Inflammatory macrophage (primary cell): ENCODE measurements at places on chromosomes 3 and 15.
A peak's percentile ranks its signal among the peaks of the same experiment; 100 is the strongest.

DNA sequence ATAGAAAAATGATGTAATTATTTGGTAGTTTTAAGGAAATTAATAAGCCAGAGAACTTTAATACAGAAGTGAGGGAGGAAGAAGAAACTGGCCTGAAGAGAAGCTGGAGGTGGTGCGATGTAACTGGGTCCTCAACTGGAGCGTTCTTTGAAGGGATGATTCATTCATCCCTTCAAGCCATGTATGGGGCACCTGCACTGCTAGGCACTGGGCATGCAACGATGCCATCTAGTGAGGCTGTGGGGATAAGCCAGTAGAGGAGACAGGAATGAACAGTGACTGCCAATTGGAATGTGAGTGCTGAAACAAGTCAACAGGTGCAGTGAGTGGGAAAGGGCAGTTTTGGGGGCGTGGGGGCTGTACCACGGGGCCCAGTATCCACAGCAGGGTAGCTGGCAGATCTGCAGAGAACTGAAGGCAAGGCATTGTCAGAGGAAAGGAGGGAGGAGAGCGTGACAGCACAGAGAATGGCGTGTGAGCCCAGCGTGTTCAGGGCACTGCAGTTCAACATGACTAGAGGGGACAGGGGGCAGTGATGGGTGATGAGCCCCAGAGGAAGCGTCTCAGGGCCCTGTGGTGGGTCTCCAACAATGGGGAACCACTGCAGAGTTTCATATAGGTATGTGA, 3.8 kb upstream of the KIF23 start:
- no peak for DNase-seq

DNA sequence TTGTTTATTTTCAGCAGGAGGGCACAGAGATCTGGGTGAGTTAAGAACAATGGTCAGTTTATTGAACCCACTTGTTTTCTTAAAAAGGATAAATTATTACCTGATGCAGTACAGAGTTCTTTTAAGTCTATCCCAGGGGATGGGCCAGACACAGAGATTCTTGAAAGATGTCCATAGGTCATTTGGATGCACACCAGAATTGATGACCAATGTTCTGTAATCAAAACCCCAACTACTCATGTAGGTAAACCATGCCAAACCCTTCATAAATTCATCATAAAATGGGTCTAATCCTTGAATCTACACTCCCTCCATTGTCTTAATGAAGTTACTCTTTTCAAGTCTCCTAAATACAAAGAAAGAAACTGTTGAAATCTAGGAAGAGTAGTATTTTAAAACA, 273.0 kb upstream of the COL8A1 start:
- DNase-seq: no peak

DNA sequence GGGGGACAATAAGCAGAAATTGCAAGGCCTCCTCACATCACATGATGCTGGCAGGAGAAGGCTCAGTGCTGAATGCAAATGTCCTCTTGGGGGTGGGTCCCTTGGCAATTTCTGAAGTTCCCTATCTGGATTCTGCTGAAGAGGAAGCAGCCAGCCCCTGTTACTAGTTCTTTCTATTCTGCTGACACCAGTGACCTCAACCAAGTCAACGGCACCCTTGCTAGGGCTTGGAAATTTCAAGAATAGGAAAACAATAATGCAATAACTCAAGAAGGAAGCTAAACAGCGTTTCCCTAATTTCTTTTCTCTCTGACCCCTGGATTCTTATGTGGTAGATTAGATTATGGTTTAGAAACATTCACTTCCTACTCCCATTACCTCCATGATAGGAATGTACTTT, 46.2 kb upstream of the FOXP1 start:
- peak; percentile 87 for DNase-seq

- DNase-seq: no peak
These were observed 41.8 kb downstream of the ZNF710 start for GRCh38 chr15:90042766-90043529.

DNA sequence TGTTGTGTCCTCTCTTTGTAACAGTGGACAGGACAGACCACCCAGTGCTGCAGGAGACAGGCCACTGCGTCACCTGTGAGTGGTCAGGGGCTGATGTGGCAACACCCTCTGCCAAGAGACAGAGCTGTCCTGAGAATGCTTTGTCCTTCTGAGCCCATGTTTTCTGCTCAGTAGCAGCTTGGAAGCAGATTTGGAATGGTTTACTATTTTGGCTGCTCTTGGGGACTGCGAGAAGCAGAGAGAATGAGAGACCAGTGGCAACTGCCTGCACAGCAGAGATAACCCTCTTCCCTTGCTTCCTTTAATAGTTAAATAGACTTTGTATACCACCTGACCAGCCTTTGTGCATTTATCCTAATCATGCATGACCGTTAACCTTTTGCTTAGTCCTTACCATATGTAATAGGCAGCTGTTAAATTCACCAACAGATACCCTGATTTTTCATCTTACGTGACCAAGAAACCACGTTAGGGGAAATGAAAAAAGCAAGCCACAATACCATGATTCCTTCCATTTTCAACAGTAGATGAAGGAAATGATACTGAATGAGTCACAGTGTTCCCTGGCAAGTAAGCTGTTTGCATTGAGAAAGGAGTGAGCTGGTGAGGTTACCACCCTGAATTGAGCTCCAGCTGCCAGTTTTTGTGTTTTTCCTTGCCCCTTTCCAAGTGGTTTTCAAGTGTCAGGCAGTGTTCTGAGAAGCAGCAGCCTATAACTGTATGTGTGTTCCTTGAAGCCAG, 35.5 kb downstream of the B3GALNT1 start:
- peak; percentile 82 for DNase-seq

GRCh38 chr3:30162579-30162978, 443.8 kb upstream of the TGFBR2 start:
- DNase-seq: no peak

- peak; percentile 84 for DNase-seq
These were observed 63.8 kb upstream of the ACP3 start for GRCh38 chr3:132253262-132253878.

- DNase-seq: no peak
These were observed 196.8 kb upstream of the LPP start for GRCh38 chr3:187957165-187957581.

DNA sequence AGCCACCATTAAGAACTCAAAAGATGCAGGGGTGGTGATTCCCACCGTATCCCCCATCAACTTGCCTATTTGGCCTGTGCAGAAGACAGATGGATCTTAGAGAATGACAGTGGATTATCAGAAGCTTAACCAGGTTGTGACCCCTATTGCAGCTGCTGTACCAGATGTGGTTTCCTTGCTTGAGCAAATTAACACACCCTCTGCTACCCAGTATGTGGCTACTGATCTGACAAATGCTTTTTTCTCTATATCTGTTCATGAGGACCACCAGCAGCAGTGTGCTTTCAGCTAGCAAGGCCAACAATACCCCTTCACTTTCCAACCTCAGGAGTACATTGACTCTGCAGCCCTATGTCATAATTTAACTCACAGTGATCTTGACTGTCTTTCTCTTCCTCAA, 8.6 kb upstream of the MCF2L2 start:
- DNase-seq: no peak

GRCh38 chr3:48238531-48239085, 2.3 kb upstream of the ZNF589 start:
- no peak for DNase-seq

- no peak for DNase-seq
These were observed 189.5 kb upstream of the WNT5A start for GRCh38 chr3:55676643-55677042.

DNA sequence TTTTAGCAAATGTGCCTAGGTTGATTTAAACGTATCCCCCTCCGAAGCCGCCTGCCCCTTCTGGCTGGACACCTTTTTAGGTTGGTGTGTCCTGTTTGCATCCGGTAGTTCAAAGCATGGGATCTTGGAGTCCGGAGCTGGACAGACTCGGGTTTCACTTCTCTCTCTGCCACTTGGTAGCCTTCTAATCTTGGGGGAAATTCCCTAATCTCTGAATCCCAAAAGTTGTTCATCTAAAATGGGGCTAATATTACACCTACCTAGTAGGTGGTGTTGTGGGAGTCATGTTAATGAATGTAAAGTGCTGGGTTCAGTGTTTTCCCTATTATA, 760 bp downstream of the FANCI start:
- DNase-seq: no peak

- DNase-seq: peak; percentile 56
These were observed 62.1 kb downstream of the RASGRF1 start for GRCh38 chr15:79028411-79028964.

DNA sequence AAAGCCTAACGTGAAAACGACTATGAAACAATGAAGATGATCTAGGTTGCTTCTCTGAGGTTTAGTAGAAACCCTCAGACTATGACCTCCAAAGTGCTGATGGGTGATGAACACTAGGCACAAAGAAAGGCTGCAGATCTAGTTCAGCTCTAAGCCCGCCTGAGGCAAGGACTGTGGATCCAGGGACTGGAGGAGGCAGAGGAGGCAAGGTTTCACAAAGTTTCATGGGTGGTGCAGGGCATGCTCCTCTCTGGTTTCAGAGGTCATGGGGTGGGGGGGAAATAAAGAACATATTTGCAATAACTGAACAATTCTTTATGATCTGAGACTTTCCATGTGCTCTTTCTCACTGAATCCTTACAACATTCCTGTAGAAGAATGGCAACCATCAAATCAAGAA, 679.2 kb downstream of the NTRK3 start:
- no peak for DNase-seq

- no peak for DNase-seq
These were observed 45.1 kb upstream of the CP start for GRCh38 chr3:149266736-149267135.

GRCh38 chr3:28295898-28296490, 52.5 kb upstream of the ZCWPW2 start:
- no peak for DNase-seq

GRCh38 chr15:33670567-33670966, 297.7 kb upstream of the CHRM5 start:
- no peak for DNase-seq

DNA sequence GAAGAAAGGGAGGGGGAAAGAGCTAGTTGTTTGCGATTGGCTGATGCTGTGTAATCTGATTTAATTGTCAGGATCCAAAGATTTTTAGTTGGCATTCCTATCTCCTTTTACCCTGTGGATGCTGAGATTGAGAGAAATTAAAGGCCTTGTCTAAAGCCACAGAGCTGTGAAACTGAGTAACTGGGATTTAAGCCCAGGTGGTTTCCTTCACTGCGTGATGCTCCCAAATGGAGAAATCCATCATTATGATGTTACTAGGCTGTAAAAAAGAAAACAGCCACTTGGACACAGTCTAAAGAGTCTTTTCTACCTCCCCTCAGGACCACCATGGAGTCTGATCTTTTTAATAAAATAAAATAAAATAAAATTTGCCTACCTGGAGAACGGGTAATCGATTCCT, 883.0 kb upstream of the NR2F2 start:
- DNase-seq: no peak

- DNase-seq: no peak
These were observed 141.2 kb downstream of the NUP210 start for GRCh38 chr3:13278783-13279531.

GRCh38 chr15:56739964-56740640, 6.8 kb upstream of the ZNF280D start:
- DNase-seq: peak; percentile 36

GRCh38 chr3:131713416-131714123, 210.8 kb upstream of the MRPL3 start:
- no peak for DNase-seq

- DNase-seq: no peak
These were observed 50.2 kb downstream of the CMC1 start for GRCh38 chr3:28291577-28291976.

DNA sequence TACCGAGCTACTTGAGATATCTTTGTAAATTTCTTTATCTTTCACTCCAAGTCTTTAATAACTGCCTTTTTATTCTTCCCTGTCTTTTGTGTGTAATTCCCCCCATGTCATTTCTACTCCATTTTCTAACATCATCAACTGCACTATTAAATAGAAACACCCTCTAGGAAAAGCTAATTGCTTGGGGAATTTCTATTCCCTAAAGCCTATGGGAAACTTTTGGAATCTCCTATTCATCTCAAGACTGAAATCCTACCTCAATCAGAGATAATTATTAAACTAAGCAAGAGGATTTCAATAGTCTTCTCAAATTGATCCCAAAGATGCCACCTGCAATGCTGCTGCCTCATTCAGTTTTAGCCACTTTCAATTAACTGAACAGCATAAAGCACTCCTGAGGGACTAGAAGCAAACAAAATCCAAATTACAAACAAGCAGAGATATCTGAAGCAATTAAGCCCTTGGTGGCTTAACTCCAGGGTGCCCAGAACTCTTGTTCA, 598.7 kb downstream of the IGSF11 start:
- DNase-seq: no peak

- peak; percentile 75 for DNase-seq
These were observed at the start of gene SLC9A9 for GRCh38 chr3:143847787-143848631. Gene SLC9A9, minus strand, starts transcription at chr3:143848468. Its CDS starts 146 bp downstream, at chr3:143848322.

GRCh38 chr15:67003586-67003985, 61.8 kb upstream of the SMAD3 start:
- DNase-seq: no peak

DNA sequence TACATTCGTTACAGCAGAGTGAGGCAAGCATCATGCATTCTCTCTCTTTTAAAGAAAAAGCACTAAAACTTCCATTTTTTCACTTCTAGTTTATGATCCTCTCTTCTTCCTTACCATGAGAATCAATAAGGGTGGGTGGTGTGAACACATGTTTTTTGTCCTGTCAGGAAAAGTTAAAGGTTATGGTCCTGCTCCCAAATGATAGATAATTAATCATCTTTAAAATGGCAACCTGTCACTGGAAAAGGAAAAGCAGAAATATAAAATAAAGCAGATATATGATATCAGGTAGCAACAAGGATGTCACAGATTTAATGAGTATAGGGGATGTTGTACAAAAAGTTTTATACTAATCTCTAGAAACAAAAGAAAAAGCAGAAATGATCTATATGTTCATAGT, 56.4 kb upstream of the PHLDB2 start:
- DNase-seq: no peak

GRCh38 chr3:73530022-73530396, 94.7 kb downstream of the PDZRN3 start:
- no peak for DNase-seq

DNA sequence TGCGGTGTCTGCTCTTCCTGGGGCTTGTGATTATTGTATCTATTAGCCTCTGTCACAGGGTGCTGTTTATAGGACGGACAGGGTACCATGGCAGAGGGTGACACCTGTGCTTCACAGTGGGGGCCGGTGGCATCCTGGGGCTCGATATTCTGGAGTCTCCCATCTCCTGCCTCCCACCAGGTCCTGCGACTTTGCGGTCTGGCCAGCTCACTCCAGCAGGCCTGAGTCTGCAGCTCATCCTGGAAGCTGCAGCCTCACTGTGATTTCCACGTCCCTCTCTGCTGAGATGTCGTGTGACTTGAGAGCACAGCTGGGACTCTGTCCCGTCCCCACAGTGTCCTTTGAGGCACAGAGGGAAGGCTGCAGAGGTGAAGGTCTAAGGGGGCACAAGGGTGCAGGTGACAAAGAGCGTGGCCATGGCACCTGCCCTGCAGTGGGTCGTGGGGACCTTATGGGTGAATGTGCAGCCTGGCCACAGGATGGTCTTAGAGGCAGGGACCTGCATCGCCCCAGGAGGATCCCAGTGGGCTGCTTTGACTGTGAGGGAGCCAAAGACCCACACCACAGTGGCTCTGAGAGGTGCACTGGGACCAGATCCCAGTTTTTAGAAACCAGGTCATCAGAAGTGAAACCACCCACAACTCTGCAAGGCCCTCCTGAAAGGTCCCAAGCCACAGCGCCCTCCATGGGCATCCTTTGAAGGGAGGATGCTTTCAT, 172.8 kb downstream of the KLF13 start:
- DNase-seq: no peak
